WTC11 (cell line): ENCODE measurements at places on chromosomes 3 and 15.

DNA sequence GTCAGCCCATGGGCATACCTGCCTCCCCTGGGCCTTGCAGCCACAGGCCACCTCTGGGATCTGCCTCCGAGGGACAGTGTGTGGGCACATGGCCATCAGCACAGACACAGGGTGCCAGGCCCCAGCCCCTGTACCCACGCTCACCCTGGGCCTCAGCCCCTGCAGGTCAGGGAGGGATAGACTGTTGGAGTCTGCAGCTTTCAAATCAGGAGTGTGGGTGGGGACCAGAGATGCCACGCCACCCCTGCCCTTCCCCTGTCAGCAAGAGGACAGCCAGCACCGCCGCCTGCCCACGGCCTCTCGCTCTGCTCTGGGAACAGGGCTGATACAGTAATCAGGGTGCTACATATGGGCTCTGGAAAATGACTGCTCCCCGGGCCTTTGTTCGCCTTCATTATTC lies 72.7 kb downstream of the DNAJB8 start:
- no peak for DNase-seq

DNA sequence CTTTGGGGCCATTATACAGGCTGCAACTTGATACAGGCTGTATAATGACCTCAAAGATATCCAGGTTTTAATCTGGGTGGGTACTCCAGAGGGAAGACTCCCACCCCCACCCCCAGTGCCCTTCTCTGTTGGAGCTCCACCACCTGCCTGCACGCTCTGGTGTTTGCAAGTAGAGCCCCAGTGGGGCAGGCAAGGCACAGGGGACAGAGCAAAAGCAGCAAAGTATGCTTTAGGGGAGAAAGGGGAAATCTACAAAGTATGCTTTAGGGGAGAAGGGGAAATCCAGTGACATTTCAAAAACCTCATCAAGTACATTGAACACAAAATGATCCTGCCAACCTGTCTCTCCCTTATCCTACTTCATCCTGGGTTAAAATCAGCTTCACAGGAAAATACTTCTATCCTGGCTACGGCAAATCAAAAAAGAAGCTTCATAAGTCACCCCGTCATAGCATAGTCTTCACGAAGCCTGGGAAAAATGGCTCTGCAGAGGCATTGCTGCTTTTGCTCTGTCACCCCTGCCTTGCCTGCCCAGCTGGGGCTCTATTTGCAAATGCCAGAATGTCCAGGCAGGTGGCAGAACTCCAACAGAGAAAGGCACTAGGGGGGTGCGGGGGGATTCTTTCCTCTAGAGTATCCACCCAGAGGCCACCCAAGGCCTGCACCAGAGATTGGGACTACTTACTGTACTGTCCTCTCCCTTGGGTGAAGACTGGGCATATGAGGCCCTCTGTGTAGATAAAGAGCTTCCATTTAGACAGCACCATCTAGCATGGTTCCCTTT lies 60.9 kb upstream of the ATP11B start:
- no peak for DNase-seq

DNA sequence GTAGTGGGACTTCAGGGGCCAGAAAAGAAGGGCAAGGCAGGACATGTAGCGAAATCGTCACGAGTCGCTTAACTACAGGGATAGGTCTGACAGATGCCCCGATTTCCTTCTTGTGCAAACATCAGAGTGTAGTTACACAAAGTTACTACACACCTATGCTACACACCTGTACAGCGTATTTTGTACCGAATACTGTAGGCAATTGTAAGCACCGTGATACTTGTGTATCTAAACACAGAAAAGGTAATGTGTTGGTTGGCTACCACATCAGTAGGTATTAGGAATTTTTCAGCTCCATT lies 515 bp upstream of the MTHFS start:
- no peak for DNase-seq

GRCh38 chr15:65067317-65067644 lies 510 bp downstream of the RASL12 start:
- DNase-seq: no peak

- no peak for DNase-seq
These were observed 17.1 kb upstream of the EPB42 start for GRCh38 chr15:43237842-43238470.

DNA sequence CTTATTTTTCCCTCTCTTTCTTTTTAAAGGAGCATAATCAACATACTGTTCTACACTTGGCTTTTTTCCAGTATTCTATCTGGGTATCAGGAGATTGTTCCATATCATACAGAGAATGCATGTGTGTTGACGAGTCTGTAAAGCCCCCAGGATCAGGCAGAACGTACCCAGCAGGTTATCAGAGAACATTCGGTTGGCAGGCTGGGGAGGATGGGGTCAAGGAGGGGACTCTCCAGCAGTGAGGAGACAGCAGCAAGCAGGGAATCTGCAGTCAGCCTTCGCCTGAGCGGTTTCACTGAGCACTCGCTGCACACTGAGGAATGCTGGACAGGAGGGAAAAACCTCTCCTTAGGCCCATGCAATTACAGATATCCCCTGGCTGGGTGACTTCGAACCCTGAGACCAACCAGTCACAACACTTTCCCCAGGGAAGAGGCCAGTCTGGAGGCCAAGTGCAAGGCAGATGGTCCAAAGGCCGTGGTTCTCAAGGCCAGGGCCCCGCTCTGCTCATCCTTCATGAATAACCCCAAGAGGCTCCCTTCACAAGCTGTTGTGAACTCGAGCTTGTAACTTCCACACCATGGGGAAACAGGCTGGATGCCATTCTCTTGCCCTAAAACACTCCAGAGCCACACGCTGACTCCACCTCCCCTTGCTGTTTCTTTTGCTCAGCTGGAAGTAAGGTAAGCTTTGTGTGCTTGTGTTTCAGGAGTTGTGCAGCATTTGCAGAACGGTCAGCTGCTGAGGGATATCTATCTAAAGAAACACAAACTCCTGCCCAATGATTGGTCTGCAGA lies 60.1 kb downstream of the PXYLP1 start:
- no peak for DNase-seq

DNA sequence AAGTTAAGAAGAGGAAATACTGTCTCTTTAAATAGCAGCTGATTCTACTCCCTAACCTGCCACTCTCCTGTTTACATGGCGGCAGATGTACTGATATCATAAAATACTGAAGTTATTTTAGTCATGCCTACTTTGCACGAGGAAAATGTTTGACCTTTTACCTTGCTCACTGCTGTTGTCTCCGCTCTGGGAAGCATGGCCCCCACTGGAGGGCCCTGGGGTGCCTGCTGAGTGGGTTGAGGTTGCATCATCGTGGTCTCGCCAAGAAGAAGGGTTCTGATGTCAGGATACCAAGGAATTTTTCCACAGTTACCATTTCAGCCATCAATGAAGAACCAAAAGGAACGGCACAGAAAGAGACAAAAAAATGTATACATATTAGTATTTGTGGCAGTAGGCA lies 16.7 kb downstream of the MEIS2 start:
- no peak for DNase-seq

GRCh38 chr15:49898575-49899283 lies 220.3 kb downstream of the ATP8B4 start:
- no peak for DNase-seq

DNA sequence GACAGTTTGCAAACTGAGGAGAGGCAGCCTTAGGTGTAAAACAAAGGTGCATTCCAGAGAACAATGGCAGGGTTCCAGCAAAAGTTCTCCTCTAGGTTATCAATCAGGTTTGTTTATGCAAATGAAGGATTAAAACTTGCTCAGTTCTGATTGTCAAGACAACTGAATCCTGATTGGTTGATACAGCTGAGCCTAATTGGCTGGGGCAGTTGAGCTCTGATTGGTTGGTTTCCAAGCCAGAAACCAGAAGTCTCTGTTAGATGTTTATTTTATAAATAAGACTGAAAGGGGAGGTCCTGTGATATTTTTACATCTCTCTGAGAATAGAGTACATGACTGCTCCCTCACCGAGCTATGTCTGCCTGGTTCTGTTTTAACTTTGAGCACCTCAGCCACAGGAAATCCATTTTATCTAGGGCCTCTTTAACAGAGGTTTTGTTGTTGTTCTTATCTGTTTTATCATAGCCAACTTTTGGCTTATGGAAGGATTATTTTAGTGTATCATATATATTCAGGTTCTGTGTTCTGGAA lies 37.8 kb downstream of the PPM1L start:
- DNase-seq: no peak

DNA sequence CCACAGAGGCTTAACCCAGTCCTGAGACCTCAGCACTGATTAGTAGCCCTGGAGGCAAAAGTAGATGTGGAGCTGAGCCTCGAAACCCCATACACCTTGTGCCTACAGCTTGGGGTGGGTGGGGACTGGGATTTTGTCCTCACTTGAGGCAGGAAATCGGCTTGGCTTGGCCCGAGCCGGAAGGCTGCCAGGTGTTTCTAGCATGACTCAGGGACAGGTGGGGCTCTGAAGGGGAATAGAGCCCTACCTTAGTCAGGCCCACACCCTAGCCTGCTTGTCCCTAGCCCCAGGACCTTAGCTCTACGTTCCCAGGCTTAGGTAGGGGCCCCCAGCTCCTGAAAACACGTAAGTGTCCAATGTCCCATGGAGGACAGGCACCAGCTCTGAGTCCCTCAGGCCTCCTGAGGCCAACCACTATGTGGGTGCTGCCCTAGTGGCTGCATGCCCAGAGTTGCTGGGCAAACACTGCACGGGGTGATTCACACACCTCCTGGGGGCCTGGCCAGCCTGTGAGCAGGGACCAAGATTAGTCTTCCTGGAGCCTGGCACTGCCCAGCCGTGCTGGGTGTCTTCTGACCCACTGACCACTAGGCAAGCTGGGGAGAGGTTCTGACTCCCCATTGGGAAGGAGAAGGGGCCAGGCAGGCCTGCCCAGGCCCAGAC lies 3.1 kb downstream of the MST1R start:
- DNase-seq: no peak

DNA sequence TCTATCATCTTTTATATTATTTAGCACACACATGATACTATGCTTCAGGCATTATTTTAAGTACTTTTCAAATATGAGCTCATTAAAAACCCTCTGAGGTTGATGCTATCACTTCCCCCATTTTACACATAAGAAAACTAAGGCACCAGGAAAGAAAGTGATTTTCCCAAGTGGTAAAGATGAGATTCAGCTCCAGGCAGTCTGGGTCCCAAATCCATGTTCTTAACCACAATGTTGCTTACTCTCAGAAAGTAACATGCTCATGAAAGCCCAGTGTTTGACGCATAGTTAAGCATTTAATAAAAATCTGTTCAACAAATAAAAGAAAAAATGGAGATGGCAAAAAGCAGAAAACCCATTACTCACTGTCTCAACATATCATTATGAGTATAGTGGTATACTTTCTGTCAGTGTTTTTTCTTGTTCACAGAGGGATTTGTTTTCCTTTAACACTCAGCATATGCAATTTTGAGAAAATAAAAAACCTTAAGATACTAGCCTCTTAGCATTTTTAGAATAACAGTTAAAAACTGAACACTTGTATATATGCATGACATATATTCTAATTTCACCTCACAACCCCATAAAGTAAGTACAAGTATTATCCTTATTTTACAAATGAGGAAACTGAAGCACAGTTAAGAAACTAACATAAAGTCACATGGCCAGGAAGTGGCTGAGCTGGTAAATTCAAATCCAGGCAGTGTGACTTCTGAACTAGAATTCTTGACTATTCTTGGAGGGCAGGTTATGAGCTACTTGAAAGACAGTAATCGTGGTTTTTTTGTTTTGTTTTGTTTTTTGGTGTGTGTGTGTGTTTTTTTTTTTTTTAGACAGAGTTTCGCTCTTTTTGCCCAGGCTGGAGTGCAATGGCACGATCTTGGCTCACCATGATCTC lies 10.4 kb downstream of the PEAK1 start:
- DNase-seq: no peak

DNA sequence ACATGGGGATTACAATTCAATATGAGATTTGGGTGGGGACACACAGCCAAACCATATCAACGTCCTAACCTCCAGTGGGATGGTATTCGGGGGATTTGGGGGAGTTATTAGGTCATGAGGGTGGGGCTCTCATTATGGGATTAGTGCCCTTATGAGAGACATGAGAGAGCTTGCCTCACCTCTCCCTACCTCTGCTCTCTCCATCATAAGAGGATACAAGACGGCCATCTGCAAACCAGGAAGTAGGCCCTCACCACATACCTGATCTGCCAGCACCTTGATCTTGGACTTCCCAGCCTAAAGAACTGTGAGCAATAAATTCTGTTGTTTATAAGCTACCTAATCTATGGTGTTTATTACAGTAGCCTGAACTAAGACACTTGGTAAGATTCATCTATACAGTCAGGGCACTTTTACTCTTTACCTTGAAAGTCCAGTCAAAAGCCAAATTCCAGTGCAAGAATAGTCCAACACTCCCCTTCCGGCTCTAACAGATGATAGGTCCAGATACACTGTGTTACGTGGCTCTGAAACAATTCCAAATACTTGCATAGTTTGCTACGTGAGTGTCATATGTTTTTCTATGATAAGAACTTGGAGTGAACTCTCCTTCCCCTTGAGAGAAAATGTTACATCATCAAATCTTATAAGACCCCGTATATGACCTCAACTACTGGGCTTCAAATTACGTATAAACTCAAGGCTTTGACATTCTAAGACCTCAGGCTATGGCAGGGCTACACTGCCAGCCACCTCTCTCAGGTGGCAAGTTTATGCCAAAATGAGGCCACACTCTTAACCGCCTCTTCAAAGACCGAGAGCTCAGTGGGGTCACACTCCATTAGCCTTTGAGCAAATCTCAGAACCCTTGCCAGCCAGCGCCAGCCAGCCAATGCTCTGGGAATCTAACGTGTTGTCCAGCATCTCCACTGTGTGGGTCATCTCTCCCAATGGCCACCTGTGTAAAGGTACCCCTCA lies 129.9 kb downstream of the XXYLT1 start:
- no peak for DNase-seq

GRCh38 chr3:55683666-55684270 lies 196.7 kb upstream of the WNT5A start:
- no peak for DNase-seq

GRCh38 chr3:153319705-153320554 lies 157.9 kb downstream of the RAP2B start:
- no peak for DNase-seq

DNA sequence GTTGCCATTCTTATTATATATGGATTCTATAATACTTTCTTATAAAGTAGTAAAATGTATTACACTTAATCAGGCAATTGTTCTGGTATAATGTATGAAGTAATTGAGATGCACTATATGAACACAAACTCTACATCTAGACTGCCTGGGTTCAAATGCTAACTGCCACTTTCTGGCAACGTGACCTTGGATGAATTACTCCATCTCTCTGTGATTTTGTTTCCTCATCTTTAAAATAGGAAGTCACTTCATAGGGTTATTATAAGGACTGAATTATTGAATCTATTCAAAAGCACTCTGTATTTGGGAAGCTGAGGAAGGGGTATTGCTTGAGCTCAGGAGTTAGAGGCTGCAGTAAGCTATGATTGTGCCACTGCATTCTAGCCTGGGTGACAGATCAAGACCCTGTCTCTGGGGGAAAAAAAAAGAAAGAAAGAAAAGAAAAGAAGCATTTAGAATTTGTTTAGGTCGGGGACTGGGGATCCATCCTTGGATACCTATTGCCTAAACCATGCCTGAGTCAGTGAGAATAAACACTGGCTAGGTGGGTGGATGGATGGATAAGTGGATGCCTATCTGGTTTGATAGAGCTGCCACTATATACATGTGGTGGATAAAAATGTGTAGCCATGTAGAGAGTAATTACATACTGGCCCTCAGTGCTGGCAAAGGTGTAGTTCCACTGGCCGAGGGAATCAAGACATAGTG lies 2.5 kb downstream of the TM4SF1 start:
- DNase-seq: no peak
